ENCODE measurements at places on chromosomes 6 and 20.

DNA sequence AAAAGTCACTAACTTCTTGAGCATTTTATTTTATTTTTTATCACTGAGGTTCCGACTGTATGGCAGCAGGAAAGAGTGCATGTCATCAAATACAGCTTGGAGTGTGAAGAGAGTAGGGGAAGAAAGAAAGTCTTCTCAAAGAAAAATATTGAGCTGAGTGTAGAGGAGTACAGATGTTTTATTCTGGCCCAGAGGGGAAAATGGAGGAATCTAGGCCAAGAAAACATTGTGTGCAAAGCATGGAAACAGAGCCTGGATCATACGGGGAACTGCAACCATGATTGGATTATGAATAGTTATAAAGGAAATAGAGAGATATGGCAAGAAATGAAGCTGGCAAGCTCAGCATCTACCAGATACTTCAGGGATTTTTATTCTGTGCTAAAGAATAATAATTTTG, 104.2 kb upstream of the SCGN start:
- DNase-seq, result no peak

- no peak for DNase-seq
Measured at GRCh38 chr6:168180548-168181011, 101.6 kb upstream of the FRMD1 start.

GRCh38 chr20:33693741-33694638, 7.8 kb upstream of the E2F1 start:
- DNase-seq, result no peak

DNA sequence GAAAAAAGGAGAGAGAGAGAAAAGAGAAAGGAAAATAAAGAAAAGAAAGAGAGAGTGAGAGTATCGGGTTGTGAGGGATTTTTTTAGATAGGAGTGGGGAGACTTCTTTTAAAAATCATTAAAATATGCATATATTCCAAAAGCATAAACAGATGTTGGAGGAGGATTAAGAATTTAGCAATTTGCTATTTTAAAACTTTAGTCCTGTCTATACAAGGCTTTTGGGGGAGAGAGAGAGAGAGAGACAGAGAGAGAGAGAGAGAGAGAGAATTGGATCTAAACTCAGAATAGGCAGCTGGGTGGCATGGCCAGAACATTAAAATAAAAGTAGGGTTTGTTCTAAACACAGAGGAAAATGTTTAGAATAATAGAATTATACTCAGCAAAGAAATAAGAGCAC, 72.1 kb downstream of the SOD2 start:
- no peak for DNase-seq

GRCh38 chr20:41118632-41119031, 18.7 kb upstream of the PLCG1 start:
- no peak for DNase-seq

GRCh38 chr6:47047097-47047478, 5.0 kb upstream of the ADGRF1 start:
- DNase-seq, result no peak

DNA sequence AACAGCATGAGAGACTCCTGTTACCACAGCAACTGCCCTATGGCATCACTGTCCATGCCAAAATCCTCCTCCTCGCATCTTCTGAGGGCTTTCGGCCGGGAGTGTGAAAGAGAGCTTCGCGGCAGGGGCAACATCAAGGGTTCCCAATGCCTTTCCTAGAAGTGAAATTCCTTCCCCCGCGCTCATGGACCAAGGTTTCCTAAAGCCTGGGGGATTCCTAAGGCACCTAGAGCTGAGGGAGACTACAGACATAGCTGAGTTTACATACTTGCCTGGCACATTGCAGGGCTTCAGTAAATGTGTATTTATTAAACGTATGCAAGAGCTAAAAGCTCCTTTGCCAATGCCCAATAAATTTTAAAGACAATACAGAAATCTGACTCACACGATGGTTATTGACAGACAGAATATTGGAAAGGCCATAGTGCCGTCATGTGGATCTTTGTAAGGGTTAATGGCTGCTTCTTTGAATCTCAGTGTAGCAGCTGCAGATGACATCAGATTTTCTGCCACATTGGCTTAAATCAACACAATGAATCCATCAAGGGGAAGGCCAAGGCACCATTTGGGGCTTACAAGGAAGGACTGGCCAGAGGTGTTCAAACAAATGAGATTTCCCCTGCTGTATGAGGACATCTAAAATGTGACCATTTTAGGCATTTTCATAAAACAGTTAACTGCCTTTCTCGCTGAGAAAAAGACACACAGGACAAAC, 281.2 kb upstream of the JARID2 start:
- DNase-seq, result no peak

GRCh38 chr20:13690943-13691342, 52.2 kb upstream of the TASP1 start:
- DNase-seq, result no peak

DNA sequence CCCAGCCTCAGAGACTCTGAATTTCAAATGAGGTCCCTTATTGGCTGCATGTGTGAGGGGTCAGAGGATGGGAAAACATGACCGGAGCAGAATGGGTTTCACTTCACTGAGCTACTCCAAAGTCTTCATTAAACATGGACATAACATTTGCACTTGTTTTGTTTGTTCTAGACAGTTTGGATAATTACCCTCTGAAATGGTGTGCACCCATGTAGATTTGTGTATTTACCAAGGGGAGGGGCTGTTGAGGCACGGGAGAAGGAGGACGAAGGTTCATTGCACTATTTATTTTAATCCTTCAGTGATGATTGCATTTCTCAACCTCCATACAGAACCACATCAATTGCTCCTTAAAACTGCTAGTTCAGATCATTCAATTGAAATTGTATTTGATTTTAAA, 364.2 kb downstream of the TFAP2B start:
- DNase-seq, result no peak

GRCh38 chr6:27477318-27478013, 4.6 kb upstream of the ZNF184 start:
- DNase-seq, result no peak

DNA sequence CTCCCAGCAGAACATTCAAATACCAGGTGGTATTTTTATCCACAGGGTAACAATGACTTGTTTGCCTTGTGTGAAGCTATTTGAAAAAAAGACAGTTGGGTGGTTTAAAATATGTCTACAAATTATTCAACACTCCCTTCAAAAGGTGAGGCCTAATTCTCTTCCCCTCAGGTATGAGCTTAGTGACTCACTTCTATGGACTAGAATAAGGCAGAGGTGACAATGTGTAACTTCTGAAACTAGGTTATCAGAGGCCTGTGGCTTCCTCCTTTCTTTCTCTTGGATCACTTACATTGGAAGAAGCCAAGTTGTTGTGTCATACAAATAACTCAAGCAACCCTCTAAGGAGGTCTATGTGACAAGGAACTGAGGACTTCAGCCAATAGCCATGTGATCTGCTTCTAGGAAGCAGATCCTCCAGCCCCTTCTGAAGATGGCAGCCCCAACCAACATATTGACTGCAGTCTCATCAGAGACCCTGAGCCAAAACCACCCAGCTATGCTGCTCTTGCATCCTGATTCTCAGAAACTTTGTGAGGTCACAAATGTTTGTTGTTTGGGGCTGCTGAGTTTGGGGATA, 102.6 kb downstream of the SNAP25 start:
- no peak for DNase-seq

- DNase-seq, result no peak
Measured at GRCh38 chr20:51713213-51713598, 55.0 kb downstream of the ATP9A start.

- DNase-seq, result no peak
Measured at GRCh38 chr20:20832715-20833114, 120.3 kb upstream of the RALGAPA2 start.

DNA sequence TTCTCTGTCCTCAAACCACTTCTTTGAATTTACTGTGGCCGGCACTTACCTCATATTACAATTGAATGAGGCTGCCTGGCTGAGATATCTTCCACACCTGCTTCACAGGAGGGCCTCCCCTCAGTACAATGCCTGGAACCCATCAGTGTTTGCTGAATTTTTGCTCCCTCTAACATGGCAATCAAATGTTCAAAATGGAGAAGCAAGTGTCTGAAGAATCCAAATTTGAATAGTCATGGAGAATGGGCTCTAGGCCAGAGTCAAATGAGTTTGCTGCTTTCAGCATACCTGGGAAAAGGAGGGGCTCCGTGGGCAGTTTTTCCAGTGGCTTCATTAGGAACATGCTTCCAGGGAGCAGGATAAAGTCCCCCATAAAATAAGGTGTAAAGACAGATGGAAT, 564.8 kb downstream of the UTRN start:
- no peak for DNase-seq

DNA sequence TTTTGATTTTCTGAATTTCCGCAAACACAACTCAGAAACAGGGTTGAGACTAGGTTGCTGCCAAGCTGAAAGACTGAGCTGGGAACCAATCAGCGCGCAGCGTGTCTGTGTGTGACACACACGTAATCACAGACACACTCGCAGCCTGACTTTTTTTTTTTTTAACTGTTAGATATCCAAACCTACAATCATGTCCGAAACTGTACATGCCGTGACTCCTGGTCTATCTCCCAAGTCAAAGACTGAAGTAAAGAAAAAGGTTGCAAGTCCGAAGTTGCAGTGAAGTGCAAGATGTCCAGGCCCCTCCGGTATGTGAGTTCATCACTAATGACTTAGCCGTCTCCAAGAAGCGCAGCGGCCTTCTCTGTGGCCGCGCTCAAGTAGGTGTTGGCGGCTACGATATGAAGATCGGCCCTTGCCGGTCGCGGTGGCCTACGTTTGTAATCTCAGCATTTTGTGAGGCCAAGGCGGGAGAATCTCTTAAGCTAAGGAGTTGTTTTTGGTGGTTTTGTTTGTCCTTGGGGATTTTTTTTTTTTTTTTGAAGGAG, 108.2 kb downstream of the HFE start:
- peak; percentile 80 for DNase-seq

DNA sequence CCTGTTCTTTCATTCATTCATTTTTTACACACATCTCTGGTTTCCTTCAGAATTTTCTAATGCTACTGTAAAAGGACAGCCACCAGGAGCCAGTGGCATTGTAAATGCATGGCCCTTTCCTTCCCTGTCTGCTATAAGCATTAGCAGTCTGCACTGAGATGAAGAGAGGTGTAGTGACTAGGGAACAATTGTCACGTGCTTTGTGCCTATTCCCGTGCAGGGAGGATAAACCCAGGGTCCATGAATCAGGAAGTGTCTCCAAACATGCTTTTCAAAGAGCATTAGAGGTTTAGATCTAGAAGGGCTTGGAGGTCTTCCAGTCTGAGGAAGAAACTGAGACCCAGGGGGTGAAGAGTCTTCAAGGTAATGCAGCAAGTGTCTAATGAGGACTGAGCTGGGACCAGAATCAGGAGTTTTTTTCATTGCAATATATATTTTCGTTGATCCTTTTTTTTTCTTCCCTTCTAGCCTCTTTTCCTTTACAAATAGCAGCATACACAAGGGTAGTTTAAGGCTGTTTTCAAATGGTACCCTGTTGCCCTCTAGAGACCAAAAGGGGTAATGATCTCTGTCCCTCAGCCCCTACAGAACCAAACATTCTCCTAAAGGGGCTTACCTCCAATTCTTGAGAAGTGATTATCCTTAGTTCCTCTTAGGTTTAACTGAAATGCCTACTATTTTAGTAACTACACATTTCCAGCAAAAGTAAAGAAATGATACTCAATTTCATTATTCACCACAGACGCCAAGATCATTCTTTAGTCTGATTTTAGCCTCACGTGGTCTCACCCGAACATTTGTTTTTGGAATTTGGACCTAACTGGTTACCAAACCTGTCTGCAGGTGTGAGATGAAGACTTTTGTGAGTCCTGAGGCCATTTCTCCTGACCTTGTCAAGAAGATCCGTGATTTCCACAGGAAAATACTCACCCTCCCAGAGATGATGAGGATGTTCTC, 6.6 kb downstream of the TRIM15 start:
- DNase-seq, result peak; percentile 54

- no peak for DNase-seq
Measured at GRCh38 chr20:38961530-38962043, 557 bp upstream of the DHX35 start.

DNA sequence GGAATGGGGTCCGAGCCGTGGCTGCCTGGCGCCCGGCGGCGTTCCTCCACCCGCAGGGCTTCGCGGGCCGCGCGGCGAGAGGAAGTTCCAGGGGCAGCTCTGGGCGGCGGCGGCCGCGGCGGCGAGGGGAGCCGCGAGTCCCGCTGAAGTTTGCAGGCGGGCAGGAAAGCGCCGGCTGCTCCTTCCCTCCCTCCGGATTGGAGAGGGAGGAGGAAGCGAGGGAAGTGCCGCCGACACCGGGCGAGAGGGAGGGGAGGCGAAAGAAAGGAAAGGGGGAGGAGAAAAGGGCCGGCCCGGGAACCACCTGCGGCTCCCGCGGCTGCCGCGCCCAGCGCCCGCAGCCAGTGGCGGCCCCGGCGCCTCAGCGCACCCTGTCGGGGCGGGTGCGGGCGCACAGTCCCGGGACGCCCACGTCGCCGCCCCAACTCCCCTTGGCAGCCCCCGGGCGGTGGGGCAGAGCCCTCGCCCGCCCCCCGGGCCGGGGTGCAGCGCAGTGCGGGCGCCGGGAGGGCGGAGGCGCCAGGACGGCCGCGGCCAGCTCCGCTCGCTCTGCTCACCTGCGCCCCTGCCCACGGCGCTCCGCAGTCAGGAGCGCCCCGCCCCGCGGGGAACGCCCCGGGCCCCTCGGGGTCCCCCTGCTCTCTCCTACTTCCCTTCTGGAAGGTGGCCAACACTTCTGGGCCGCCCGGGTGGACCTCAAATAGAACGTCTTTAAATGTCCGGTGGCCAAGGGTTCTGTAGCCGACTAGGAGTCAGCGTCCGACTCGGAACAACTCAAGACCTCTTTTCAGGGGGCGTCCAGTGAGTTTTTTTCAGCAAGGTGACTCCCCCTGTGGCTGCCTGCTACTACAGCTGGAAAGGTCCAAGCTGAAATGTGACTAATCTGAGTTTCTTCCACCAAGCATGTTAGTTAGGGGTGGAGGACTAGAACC, 80.3 kb upstream of the CCDC28A start:
- DNase-seq, result no peak

DNA sequence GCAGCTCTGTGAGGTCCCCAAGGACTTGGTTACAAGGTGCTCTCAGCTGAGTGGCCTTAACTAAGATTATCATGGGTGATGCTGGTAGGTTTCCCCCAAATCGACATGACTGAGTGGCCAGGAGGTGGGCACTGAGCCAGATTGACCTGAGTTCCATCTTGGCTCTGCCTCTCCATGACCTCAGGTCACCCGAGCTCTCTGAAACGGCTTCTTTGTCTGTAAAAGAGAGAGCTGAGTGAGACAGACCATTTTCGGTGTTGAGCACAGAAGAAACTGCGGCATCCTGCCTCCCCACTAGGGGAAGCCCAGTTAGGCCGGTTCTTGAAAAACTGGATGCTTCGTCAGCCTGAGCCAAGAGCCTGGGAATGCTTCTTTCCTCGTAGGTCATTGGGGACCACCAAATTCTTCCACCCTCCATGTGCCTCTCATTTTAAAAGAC, 14.1 kb upstream of the STX16 start:
- no peak for DNase-seq

- no peak for DNase-seq
Measured at GRCh38 chr20:62347445-62347844, 19.7 kb downstream of the LAMA5 start.

GRCh38 chr6:110326057-110326456, 32.1 kb downstream of the METTL24 start:
- DNase-seq, result no peak

DNA sequence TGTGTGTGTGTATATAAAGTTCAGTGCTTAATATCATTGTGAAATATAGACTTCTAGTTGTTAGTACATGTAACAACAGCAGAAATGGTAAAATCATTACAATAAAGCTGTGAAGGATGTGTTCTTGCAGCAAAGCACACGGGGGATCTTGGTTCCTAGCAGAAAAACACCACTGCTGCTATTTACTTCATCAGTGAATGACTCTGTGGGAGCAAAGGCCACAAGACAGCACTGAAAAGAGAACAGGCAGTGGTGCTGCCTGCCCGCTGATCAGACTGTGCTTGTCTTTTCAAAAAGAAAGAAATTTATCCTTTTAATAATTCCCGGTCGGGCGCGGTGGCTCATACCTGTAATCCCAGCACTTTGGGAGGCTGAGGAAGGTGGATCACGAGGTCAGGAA, 689.9 kb upstream of the CITED2 start:
- DNase-seq, result no peak

Data from Panc1 (cell line).